ENCODE measurements at places on chromosomes 16 and 17. TPM values are rescaled to one million over a fixed set of nuclear protein-coding genes. Genes with fewer than 3 reads are reported as not detected.

- DNase-seq, result peak; percentile 34
Observed at GRCh38 chr16:81204798-81205680, 33.5 kb upstream of the BCO1 start.

Gene SKAP1
- total RNA-seq, result 4.0 TPM

DNA sequence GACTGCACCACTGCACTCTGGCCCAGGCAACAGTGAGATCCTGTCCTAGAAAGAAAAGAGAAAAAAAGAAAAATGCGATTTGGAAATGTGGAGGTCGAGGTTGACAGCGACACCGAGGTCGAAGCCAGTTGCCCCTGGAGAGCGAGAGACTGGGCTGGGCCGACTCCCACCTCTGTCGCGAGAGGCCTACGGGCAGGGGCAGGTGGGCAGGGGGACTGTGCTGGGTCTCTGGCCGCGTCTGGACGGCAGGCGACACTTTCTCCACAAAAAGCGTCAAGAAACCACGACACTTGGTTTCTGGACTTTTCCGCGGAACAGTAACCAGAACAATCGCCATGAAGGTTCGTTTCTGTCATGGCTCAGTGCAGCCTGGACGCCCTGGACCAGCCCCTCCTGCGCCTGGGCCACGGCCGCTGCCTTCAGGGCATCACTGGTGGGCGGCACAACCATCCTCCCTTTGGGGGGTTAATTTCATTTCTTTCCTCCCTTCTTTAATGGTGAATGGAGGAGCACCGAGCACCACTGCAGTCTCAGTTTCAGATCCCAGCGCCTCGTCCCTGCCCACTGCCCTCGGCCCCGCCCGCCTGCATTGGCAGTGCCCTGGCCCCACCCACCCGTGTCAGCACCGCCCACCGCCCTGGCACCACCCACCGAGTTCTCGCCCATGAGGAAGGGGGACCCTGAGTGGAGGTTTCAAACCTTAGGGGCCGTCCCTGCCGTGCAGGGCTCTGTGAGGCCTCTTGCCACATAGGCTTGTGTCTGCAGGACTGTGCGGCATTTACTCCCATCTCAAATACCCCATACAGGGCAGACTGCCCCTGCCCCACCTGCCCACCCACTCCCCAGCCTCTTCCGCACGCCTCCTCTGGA is 18.5 kb upstream of the CDH15 start:
- DNase-seq, result no peak

Gene PMFBP1
- total RNA-seq, result 2.0 TPM

Gene FZD2
- 0.52 TPM for total RNA-seq

DNA sequence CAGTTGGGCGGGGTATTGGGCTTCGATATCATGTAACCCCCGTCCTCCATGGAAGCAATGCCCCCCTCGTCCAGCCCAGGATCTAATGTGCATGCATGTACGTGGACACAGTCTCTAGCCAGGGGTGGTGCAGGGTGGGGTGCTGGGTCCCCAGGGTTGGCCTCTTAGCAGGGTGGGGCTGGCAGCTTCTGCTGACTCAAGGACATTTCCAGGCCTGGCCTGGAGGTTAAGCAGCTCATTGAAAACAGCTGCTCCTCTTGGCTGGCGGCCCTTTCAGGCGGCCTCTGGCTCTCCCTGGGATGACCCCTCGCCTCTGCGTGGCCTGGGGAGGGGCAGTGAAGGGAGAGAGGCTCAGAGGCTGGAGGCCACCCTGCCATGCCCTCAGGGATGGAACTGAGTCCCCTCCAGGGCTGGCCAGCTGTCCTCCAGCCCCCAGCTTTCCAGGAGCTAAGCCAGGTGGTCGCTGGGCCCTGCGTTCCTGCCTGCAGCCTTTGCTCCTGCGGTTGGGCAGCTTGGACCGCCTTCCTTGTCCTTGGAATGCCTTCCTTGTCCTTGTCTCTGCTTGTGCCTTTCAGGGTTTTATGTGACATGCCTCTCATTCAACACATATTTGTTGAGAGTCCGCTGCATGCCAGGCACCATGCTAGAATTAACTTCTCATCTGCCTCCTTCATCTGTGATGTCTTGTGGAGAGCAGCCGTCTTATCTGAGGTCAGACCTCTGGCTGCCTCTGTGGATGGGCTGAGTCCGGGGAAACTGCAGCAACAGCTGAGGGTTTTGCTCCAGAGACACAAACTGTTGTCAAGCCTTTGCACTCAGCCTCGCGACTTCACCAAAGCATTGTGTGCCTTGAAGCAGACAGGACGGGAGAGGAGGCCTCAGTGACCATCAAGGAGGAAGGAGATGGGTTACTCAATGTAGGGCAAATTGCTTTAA is 26.6 kb downstream of the MRC2 start:
- DNase-seq, result peak; percentile 44

- DNase-seq, result peak; percentile 88
Observed at GRCh38 chr17:78140169-78141051, 5.8 kb upstream of the C17orf99 start.

DNA sequence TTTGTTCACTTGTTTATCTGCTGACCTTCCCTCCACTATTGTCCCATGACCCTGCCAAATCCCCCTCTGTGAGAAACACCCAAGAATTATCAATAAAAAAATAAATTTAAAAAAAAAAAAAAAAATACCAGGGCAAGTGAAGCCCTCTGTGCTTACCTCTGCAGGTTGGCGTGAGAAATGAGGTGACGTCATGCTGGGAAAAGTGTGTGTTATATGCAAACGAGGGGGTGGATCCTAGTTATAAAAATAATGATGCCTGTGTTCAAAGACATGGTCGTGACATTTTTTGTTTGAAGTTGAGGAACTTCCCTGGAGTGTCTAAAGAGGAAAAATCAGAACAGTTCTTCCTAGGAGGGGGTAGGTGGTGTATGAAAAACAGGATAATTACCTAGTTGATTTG is 20.2 kb downstream of the TMC7 start:
- DNase-seq, result no peak

- DNase-seq, result no peak
Observed at GRCh38 chr16:67407788-67408452, 8.4 kb downstream of the ZDHHC1 start.

- no peak for DNase-seq
Observed at GRCh38 chr17:55774846-55775271, 24.0 kb downstream of the PCTP start.

- no peak for DNase-seq
Observed at GRCh38 chr17:76088868-76089576, 10.0 kb downstream of the ZACN start.
